ENCODE measurements at places on chromosomes 5 and 9.

- DNase-seq, result peak; percentile 14
Measured at GRCh38 chr5:126811515-126812198, 34.7 kb downstream of the LMNB1 start.

GRCh38 chr5:1243487-1244130 is 18.4 kb downstream of the SLC6A18 start:
- no peak for DNase-seq

DNA sequence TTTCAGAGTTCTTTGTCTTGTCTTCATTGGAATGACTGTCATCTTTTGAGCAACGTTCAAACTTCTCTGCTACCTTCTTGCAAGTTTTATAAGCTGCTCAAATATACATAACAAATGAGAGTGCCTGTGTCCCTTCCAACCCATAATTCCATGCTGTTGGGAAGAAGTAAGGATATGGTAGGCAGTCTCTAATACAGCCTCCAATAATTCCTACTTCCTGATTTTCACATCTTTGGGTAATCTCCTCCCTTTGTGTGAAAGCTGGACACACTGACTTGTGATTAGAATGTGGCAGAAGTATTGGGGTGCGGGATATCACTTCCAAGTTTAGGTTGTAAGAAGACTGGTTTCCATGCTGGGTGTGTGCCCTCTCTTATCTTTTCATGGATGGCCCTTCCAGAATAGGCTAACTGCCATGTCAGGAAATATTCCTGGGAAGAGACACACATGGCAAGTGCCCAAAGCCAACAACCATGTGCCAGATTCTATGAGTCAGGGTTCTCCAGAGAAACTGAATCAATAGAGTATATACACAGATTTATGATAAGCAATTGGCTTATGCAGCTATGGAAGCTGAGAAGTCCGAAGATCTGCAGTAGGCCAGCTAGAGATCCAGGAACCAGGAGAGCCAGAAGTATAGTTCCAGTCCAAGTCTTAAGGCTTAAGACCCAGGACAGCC is 531.3 kb downstream of the NTRK2 start:
- peak; percentile 73 for DNase-seq

- DNase-seq, result no peak
Measured at GRCh38 chr5:169301386-169301934, 521 bp upstream of the SLIT3 start.

GRCh38 chr5:59098743-59099142 is 515.9 kb downstream of the RAB3C start:
- no peak for DNase-seq

GRCh38 chr5:137822984-137823383 is 44.7 kb upstream of the MYOT start:
- no peak for DNase-seq

- DNase-seq, result no peak
Measured at GRCh38 chr9:2138646-2139045, 123.5 kb downstream of the SMARCA2 start.

DNA sequence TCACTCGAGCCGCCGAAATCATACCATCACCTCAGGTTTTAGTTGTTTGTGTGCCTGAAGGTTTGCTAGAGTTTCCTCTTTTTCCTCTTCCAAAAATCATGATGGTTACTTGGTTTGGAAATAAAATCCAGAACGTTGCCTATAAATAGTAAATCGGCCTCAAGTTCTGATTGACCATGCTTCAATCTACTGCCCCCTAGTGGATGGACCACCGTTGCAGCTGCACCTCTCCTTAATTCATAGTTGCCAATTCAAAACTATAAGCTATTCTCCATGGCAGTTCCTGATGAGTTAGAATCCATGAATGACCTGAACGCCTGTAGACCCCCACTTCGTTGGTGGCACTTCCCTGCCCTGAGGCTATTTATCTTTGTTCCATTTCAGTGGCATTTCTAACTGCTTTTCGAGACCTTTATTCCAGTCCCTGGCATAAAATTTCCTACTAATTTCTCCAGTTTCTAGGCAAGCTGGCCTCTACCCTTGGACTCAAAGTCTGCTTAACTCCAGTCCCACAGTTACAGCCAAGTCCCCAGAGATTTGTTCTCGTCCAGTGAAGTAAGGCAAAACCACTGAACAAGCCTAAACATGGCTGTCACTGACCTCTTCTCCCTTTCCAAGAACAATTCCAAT is 422.6 kb downstream of the EFNA5 start:
- peak; percentile 30 for DNase-seq

GRCh38 chr9:129813661-129814060 is 10.3 kb downstream of the TOR1A start:
- no peak for DNase-seq

DNA sequence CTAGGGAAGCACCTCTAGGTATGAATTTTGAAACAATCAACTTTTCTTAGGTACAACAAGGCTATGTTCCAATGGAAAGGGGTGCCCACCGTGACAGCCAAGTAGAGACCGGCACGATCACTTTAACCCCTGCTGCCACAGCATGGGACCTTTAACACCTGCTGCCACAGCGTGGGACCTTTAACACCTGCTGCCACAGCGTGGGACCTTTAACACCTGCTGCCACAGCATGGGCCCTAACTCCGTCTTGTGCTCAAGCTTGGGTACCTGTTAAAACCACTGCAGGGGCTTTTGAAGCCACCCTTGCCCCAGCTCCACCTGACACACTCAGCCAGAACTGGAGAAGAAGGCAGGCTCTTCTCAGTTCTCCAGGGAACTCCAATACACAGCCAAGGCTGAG is 18.2 kb upstream of the MXD3 start:
- no peak for DNase-seq

Data from mammary epithelial cell (primary cell).